ENCODE measurements at places on chromosomes 3 and 15.

DNA sequence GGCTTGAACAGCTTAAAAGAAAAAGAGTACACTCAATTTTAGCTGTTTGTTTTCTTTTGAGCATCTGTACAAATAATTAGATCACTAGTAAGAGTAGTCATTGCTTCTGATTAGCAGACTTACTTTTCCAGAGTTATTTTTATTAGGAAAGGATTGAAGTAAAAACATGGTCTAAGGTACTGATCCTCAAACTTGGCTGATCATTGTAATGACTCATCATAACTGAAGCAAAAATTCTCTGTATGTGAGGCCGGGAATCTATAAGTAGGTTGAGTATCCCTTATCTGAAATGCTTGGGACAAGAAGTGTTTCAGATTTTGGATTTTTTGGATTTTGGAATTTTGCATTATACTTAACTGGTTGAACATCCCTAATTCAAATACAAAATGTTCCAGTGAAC is 12.4 kb downstream of the NMD3 start:
- no peak for DNase-seq

DNA sequence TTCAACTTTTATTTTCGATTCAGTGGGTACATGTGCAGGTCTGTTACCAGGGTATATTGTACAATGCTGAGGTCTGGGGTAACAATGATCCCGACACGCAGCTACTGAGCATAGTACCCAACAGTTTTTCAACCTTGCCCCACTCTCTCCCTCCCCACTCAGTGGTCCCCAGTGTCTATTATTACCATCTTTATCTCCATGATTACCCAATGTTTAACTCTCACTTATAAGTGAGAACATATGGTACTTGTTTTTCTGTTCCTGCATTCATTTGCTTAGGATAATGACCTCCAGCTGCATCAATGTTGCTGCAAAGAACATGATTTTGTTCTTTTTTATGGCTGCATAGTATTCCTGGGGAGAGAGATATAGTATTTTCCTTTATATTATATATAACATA is 75.7 kb upstream of the EPHB3 start:
- no peak for DNase-seq

DNA sequence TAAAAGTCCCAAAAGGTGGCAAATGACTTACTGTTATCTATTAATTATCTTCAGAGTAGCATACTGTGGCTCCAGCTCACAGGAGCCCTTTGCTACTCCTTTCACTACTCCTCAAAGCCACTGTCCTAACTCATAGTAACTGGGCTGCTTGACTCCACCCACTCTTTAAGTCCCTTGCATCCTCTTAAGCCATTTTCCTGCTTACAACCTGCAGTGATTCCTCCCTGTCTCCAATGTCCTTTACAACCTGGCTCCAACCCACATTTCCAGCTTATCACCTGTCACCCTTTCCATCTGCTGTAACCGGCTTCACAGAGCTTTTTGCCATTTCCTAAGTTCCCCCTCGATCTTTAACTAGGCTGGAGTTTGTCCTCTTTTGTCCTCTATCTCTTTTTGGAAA is 388.1 kb downstream of the FGF12 start:
- no peak for DNase-seq

GRCh38 chr3:173976281-173976680 is 578.7 kb downstream of the NLGN1 start:
- DNase-seq, result no peak

GRCh38 chr3:43162230-43163084 is 56.6 kb upstream of the POMGNT2 start:
- DNase-seq, result peak; percentile 7

DNA sequence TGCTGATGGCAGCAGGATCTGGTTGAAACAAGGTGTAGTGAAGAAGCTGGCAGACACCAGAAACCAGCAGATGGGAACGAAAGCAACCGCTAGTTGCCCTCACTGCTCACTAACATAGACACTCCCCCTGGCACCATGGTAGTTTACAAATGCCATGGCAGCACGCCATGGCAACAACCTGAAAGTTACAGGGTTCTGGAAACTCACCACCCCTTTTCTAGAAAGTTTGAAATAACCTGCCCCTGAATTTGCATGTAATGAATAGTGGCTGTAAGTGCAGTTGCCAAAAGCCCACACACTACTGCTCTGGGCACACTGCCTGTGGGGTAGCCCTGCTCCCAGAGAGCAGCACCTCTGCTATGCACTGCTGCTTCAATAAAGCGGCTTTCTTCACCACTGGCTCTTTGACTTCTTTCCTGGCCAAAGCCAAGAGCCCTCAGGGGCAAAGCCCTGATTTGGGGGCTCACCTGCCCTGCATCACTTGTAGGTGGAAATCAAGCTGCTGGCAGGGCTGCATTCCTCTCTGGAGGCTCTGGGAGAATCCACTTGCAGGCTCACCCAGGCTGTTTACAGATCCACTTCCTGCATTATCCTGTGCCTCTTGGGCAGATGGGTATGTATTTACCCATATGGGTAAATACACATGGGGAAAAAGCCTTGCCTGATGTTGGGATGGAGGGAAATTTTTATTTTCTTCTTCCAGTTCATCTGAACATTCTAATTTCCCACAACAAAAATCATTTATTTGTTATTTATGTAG is 2.0 kb upstream of the GP9 start:
- no peak for DNase-seq

GRCh38 chr3:105367063-105367405 is 325 bp downstream of the ALCAM start:
- DNase-seq, result no peak

GRCh38 chr3:4993276-4994143 is 14.3 kb downstream of the BHLHE40 start:
- no peak for DNase-seq

DNA sequence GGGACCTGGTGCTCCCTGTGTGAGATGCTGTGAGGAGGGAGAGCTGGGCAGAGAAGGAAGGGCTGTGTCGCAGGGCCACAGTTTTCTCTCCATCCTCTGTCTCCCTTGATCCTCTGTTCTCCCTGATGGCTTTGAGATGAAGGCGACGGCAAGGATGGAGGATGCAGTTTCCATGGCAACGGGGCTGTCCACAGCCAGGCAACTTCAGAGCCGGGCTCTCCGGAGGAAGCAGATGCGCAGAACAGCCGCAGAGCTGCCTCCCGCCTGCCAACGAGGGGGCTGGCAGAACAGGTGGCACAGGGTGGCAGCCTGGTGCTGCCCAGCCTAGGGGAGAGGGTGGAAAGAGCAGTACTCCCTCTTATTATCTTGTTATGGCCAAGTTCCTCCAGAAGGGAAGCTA is 9.9 kb upstream of the GRM2 start:
- DNase-seq, result no peak
